Hair follicular keratinocyte (primary cell): ENCODE measurements at places on chromosomes 6 and 20. TPM values are rescaled to one million over a fixed set of nuclear protein-coding genes. Genes with fewer than 3 reads are reported as not detected.

SIRPD gene
- not detected in 2 replicates for total RNA-seq

LSM14B gene
- total RNA-seq: 17.6 and 20.8 TPM in 2 replicates

NFYA gene
- total RNA-seq: 12.7 and 13.7 TPM in 2 replicates

ZNF165 gene
- 3.0 and 4.7 TPM in 2 replicates for total RNA-seq

GPLD1 gene
- total RNA-seq: 0.31 TPM in 1 of 2 replicates, not detected in the other

UBE2C gene
- 57.3 and 146 TPM in 2 replicates for total RNA-seq

MRAP2 gene
- total RNA-seq: 0.08 and 0.19 TPM in 2 replicates

LY6G6F gene
- not detected in 2 replicates for total RNA-seq

THEMIS gene
- not detected in 2 replicates for total RNA-seq

COL19A1 gene
- not detected in 2 replicates for total RNA-seq

ULBP2 gene
- 11.4 and 14.1 TPM in 2 replicates for total RNA-seq

SAMD3 gene
- total RNA-seq: 0.16 TPM in 1 of 2 replicates, not detected in the other

OR10C1 gene
- not detected in 2 replicates for total RNA-seq

HSPA12B gene
- not detected in 2 replicates for total RNA-seq

ECT2L gene
- total RNA-seq: not detected in 2 replicates

SLC22A2 gene
- not detected in 2 replicates for total RNA-seq

POPDC3 gene
- 13.8 and 20.1 TPM in 2 replicates for total RNA-seq

LIN28B gene
- total RNA-seq: not detected in 2 replicates

SUMO4 gene
- total RNA-seq: 0.15 and 0.16 TPM in 2 replicates

RSPH4A gene
- 0.16 TPM in 1 of 2 replicates, not detected in the other for total RNA-seq

TUBB2B gene
- total RNA-seq: 3.0 and 5.9 TPM in 2 replicates

NHSL1 gene
- total RNA-seq: 15.2 and 26.2 TPM in 2 replicates

CLVS2 gene
- not detected in 2 replicates for total RNA-seq

COL12A1 gene
- 121 and 205 TPM in 2 replicates for total RNA-seq

GSTA1 gene
- not detected in 2 replicates for total RNA-seq

PRICKLE4 gene
- total RNA-seq: 1.3 and 1.4 TPM in 2 replicates

PAX1 gene
- not detected in 2 replicates for total RNA-seq

EPPIN gene
- total RNA-seq: not detected in 2 replicates

DZANK1 gene
- total RNA-seq: 0.65 and 1.9 TPM in 2 replicates

SPDEF gene
- total RNA-seq: 0.08 and 0.11 TPM in 2 replicates

GRM1 gene
- not detected in 2 replicates for total RNA-seq

PRKN gene
- 0.39 TPM in 1 of 2 replicates, not detected in the other for total RNA-seq

PRELID3B gene
- total RNA-seq: 65.5 and 83.8 TPM in 2 replicates
